GM18507 (cell line): ENCODE measurements at places on chromosomes 4 and X.

DNA sequence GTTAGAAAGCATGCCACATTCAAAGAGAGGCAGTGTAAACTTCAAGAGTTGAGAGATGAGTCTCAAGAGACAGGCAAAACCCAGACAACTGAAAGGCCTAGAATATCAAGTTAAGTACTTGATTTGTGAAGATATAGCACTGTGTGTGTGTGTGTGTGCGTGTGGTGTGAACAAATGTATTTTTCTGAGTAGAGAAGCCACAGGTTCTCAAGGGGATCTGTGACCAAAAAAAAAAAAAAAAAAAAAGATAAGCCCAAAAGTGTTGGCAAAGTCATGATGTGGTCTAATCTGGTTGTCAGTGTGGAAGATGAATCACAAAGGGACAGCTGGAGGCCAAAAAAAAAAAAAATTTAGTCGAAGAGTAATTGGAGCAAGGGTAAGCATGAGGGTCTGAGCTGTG lies 3.9 kb downstream of the RIPPLY1 start:
- DNase-seq, result no peak

DNA sequence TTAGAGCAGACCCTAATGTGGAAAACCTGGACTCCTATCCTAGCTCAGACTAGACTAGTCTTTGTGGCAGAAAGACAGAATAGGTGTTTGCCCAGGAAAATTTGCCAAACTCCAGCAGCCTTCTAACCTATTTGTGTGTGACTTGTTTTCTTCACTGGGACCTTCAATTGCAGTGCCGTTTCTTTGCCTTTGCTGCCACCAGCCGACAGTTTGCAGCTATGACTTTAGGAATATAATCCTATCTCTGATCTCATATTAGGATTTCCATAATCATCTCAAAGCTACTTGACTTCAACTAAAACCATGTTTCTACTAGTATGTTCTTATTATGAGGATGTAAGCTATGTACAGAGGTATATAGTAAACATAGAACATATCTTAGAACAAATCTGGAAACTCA lies 60.2 kb upstream of the PGAM4 start:
- DNase-seq, result no peak

DNA sequence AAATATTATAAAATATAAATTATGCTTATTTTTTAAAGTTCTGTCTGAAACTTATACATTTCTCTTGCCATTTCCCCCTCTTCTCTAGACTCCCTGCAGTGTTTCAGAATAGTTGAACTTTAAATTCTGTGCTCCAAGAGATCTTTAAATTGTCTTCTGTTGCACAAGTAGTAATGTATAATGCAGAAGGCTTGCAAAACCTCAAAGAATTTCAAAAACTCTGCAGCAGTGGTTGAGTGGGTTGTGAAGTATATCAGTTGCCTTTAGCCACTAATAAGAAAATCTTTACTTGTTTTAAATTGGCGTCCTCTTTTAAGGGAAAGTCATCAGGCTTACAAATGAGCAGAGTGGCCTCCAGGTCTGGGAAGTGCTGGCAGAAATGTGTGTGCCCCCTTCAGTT lies 1153.3 kb upstream of the PABPC4L start:
- no peak for DNase-seq

DNA sequence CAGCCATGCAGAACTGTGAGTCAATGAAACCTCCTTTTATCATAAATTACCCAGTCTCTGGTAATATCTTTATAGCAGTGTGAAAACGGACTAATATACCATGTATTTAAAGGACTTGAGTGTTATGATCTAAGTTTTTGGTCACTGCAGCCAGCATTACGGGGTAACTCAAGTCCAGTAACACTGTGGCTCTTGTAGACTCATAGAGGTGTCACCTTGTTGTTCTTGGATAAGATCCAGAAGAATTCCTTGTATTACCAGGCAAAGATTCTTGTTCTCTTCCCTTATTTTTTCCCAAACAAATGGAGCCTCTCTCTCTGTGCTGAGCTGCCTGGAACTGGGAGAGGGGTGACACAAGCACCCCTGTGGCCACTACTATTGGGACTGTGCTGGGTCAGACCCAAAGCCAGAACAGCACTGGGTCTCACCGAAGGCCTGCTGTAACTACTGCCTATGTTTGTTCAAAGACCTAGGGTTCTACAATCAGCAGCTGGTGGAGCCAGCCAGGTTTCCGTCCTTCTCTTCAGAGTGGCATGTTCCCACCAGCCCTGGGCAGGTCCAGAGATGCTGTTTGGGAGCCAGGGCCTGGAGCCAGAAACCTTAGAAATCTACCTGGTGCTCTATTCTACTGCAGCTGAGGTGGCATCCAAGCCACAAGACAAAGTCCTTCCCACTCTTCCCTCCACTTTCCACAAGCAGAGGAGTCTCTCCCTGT lies 43.7 kb upstream of the MED14 start:
- no peak for DNase-seq

- no peak for DNase-seq
Measured at GRCh38 chr4:169397762-169398161, 127.0 kb upstream of the SH3RF1 start.

DNA sequence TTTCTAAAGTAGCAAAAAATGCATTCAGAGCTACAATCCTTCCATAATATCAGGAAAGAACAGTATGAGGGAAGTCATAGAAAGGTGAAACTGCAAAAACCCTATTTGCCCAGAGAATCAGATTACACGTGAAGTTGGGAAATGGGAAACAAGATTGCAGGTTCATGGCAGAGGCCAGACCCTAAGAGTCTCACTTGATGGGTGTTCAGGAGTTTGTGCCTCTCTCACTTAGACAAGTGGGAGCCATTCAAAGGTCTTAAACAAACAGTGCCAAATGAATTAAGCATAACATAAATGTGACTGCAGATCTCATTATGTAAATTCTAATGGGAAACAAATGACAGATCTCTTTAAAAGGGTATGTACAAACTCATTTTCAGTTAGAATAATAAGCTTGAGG lies 91.6 kb downstream of the ARAP2 start:
- DNase-seq, result no peak

DNA sequence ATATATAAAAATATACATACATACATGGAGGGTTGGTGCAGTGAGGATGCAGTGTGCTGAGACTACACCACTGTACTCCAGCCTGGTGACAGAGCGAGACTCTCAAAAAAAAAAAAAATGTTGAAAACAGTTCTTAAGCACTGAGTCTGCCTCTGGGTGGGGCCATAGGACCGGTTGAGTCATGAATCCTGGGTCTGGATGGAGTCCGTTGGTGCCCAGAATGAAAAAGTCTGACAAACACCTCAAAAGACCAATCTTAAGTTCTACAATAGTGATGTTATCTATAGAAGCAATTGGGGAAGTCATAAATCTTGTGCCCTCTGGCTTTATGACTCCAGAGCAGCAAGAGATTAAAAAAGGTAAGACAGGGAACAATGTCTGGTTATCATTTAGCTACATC lies 70.4 kb downstream of the FGFBP1 start:
- DNase-seq, result no peak

GRCh38 chr4:135123632-135124031 lies 922.0 kb upstream of the PABPC4L start:
- DNase-seq, result no peak

GRCh38 chr4:82282875-82283274 lies 90.9 kb downstream of the HNRNPD start:
- DNase-seq, result no peak

DNA sequence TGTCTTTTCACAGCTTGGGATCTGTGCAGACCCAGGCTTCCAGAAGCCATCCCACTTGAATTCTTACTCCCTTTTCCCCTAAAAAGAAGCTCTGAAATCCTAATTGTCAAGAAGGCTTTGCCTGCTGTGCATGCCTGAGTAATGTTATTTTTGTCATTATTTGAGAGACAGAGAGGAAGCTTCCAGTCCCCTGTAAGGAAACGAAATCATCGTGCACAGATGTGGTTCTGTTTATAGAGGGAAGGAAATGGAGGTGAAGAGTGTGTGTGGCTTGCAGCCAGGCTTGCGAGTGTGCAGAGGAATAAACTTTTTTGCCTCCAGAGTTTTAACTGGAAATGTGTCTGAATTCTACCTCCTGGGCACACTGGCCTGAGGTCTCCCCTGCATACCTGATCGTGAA lies 70.2 kb downstream of the TBL1X start:
- no peak for DNase-seq

GRCh38 chr4:53705151-53705764 lies 114.0 kb upstream of the LNX1 start:
- no peak for DNase-seq

GRCh38 chr4:142316025-142316424 lies 530.1 kb downstream of the INPP4B start:
- no peak for DNase-seq

- DNase-seq, result no peak
Measured at GRCh38 chr4:98261405-98262291, 464 bp downstream of the RAP1GDS1 start.

- no peak for DNase-seq
Measured at GRCh38 chrX:32673193-32673592, 538.2 kb downstream of the DMD start.

DNA sequence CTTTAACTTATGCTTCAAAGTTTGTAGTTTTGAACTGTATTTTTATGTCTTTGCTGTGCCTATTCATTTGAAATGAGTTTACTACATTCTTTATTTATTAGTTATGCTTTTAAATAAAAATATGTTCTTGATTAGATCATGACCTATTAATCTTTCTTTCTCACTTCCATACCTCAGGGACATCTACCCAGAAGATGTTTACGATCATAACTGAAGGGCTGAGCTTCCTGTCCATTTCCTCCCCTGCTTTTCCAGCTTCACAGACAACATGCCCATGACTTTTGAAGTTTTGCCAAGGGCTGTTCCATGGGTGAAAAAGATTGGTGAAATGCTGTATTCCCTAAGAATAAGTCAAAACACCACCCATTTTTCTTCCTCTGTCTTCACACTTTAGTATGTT lies 99.7 kb upstream of the DDIT4L start:
- DNase-seq, result no peak

GRCh38 chr4:114161809-114162208 lies 182.4 kb upstream of the ARSJ start:
- DNase-seq, result no peak

DNA sequence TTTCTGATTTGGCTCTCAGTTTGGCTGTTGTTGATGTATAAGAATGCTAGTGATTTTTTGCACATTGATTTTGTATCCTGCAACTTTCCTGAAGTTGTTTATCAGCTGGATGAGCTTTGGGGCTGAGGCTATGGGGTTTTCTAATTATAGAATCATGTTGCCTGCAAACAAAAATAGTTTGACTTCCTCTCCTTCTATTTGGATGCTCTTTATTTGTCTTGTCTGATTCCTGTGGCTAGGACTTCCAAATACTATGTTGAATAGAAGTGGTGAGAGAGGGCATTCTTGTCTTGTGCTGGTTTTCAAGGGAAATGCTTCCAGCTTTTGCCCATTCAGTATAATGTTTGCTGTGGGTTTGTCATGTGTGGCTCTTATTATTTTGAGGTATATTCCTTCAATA lies 734.7 kb upstream of the FAM241A start:
- no peak for DNase-seq

DNA sequence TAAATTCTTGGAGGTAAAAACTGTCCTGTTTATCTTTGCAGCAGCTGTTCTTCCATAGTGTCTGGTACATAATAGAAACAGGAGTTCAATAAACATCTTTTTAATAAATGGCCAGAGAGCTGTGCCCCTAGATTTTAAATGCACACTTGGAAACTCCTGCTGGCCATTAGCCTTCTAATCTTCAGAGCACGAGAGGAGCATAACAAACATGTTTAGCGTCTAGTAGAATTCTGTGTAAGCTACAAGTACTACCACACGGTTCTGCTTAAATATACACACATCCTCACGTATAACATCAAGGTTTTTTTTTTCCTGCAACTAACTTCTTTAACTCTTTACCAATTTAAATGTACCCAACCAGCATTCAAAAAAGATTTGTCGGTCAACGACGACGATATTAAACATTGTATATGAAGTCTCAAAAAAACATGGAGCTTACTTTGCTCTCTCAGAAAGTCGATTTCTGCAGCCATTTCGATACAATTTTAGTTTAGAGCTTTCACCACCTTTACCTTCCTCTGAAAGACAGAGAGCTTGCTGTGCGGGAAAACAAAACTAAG lies 628 bp downstream of the SCLT1 start:
- no peak for DNase-seq

GRCh38 chr4:113757486-113757885 lies 4.1 kb downstream of the CAMK2D start:
- no peak for DNase-seq

DNA sequence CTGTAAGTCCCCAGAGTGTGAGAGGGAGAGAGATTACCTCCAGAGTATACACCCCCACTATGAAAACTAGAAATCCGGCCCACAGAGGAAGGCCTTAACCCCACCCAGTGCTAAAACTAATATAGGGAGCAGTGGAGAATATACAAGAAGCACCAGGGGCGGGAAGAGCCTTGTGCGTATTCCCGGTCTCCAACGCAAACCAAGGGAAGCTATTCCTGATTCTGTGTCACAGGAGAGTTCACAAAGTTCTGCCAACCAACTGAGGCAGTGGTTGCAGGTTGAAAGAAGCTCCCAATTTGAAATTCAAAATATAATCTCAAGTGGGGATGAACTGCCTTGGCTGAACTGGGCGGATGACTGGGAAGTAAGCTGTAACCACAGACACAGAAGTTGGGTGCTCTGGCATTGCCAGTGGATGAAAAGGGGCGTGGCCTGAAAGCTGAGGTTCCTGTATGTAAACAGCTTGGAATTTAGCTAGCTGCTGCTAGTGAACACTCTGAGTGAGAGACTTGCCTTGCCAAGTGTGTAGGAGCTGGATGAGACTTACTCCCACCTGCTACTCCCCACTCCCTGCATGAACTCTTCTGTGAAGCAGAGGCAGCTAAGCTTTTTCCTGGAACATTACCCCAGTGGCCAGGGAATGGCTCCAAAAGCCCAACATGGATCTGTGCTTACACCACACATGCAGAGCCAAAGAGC lies 32.7 kb downstream of the ELF2 start:
- no peak for DNase-seq

DNA sequence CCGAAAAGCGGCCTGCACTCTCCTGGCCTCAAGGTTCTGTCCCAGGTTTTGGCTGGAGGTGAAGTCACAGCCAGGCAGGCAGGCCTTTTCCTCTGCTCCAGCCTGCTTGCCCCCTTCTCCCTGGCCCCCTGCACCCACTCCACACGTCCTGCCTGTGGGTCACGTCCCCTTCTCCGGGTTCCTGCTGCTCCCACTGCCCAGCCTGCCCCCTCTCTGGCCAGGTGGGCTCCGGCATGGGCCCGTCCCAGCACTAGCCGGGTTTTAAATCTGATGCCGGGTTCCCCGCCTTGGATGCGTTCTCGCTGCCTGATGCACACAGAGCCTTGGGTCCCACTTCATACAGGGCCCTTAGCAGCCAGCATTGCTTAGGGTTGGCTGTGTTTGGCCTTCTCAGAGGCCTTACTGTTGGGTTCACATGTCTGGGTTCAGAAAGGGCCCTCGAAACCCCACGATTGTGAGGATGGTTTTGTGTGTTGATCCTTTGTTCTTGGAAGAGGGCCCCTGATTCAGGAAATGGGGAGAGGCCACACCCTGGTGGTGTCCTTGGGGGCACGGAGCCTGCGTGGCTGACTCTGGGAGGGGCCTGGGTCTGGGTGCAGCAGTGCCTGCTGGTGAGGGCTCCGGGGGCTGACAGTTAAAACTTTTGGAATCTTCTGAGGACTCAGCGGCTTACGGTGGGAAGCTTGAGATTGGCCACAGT lies 6.0 kb downstream of the CPZ start:
- no peak for DNase-seq
